ENCODE measurements at places on chromosomes 1 and 21. TPM values are rescaled to one million over a fixed set of nuclear protein-coding genes. Genes with fewer than 3 reads are reported as not detected.

GRCh38 chr1:57464756-57465155 is 40.9 kb upstream of the DAB1 start:
- DNase-seq, result no peak

DNA sequence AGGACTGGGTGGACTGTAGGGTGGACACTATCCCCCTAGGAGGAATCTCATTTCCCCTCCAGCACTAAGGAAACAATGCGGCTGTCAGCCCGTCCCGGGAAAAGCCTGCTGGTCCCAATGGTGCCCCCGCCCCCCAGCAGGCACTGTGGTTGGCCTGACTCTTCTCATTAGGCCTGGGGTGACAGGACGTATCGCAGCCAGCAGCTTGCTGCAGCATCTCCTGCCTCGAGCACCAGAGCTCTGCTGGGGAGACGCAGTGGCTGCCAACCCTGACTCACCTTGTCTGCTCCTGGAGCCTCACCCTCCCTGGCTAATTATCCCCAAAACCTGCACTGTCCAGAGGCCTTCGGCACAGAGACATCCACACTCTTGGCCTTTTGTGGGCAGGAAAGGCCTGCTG is 115.1 kb upstream of the GJB5 start:
- DNase-seq, result no peak

GRCh38 chr1:176466514-176466913 is 3.5 kb downstream of the PAPPA2 start:
- no peak for DNase-seq

DNA sequence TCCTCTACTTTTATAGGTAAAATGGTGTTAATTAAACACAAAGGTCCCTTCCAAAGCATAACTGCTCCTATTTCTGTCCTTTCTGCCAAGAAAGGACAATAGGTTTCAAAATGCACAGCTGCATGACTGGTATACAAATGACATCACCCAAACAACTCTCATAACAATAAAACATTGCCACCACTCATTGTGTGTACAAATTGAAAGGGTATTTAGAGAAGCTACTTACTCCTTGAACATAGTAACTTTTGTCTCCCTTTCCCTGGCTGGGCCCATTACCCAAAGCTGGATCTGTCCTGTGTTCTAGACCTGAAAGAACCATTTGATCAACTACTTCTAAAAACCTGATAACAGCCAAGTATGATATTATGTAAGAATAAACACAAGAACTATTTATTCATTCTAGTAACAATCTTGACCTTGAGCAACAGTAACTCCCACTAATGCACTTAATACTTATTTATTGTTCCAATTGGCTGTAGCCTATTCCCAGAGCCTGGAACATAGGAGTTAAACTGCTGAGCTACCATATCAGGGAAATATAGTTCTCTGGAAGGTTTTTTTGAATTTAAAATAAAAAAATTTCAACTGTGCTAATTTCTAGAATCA is 38.2 kb downstream of the TTLL7 start:
- no peak for DNase-seq

- no peak for DNase-seq
Measured at GRCh38 chr1:22502202-22502601, 50.6 kb downstream of the ZBTB40 start.

GRCh38 chr1:54002544-54003248 is 15.3 kb downstream of the LDLRAD1 start:
- no peak for DNase-seq

GRCh38 chr21:45830720-45831366 is 150.7 kb upstream of the COL6A1 start:
- DNase-seq, result no peak

GRCh38 chr1:197660389-197660788 is 114.9 kb downstream of the DENND1B start:
- DNase-seq, result no peak

- DNase-seq, result peak; percentile 46
Measured at GRCh38 chr21:46098303-46099141, 610 bp downstream of the COL6A2 start.

GRCh38 chr21:36460866-36461265 is 19.1 kb downstream of the CLDN14 start:
- DNase-seq, result no peak

- peak; percentile 32 for DNase-seq
Measured at GRCh38 chr1:85463731-85464496, 1.0 kb downstream of the DDAH1 start.

DNA sequence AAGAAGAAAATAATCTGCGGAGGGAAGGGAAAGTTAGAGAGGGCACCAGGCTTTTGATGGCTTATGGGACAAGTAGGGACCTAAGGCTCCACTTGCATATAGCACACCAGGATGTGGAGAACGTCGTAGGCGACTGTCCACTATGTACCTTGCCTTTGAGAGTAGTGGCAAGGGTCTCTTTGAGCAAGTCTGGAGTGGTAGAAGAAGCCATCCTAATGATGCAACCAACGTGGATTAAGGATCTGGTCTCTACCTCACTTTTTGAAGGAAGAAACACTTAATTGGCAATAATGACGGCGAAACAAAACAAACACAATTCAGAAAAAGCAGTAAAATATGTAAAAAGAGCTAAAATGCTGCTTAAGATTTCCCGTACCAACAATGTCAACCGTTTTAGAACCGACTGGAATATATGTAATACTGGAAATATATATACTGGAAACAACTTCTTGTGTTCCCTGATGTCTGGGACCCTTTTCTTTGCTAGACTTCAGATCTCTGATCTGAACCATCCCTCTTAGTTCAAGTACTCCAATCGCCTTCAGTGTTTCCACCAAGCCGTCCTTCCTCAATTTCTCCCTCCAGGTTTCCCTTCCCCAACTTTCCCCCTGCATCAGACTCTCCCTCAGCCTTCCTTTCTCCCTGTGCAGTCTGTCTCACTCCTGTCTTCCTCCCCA is 821 bp upstream of the KHDRBS1 start:
- DNase-seq, result no peak

GRCh38 chr1:44677201-44677766 is 2.8 kb downstream of the ARMH1 start:
- no peak for DNase-seq

DNA sequence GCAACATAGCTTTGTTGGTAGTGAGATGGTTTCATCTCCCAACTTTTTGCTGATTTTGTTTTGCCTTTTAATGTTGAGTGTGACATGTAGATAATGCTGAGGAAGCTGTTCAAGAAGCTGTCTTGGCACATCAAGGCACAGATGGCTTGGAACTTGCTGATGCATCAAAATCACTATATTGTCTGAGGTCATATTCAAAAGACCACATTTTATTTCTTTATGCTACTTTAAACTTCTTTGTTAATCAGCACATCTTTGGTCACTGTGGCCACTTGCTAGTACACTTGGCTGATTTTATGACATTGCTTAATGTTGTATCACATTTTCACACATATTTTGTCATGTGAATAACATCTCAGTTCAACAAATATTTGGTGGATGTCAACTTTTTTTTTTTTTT is 87.1 kb upstream of the BCL10 start:
- DNase-seq, result no peak

- no peak for DNase-seq
Measured at GRCh38 chr1:163796394-163796821, 474.7 kb downstream of the NUF2 start.

GRCh38 chr1:14339288-14339687 is 259.2 kb upstream of the KAZN start:
- no peak for DNase-seq

DNA sequence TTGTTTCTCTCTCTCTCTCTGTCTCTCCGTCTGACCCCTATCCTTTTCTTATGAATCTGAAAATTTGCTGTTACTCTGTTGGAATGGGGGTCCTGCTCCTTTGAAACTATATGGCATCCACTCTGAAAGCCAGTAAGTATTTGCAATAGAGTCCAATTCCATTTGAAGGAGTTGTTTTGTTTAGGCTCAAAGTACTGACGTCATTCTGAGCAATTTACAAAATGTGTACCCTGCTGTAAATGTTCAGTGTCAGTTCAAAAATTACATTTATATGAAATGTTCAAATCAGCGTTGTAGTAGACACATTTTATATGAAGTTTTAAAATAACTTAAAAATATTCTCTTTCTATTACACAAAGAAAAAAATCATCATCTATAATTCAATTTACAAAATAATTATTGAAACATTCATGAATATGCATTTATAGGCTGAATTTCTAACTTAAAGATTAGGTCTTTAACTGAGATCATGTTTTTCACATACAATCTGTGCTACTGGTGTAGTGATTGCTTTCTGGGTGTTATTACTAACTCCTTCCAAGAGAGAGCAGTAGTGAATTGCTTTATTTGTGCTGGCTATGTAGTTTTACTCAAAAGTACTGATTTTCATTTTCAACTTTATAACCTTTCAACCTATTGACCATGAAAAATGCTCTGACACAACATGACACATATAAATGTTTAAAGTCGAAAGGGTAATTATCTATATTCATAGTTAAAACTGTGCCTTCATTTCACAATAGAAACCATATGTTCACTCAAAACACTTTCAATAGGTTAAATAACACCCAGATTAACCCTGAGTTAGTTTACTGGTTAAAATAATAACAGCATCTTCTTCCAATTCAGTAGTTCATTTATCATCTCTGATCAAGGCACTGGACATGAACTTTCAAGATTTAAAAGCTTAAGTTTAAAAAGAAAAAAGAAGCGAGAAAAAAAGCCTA is 253.1 kb upstream of the ADGRL4 start:
- no peak for DNase-seq

DNA sequence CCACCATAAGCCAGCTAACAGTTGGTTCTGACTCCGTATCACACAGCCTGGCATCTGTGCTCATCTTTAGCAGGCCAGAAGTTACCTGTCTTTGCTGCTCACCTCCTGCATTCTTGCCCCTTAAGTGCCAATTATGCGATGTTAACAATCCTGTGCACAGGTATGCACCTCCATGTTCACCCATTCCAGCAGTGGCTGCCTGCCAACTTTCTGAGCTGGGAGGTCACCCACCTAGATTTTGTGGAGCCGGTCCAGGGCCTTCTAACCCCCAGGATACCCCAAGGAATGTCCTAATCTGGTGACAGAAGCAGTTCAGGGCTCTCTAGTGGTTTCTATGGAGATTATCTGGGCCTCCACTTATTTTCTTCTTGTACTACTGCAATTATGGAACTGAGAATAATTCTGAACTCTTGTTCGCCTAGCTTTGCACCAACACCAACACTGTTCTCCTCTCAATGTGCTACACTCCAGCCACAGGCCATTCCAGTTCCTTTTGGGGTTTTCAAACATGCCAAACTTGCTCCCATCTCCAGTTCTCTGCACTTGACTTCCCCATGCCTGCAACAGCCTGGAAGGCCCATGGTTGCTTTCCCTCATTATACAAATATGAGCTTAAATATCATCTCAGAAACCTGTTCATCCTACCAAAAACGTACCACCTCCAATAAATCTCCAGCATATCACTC is 9.0 kb downstream of the BCAR3 start:
- no peak for DNase-seq

GRCh38 chr1:5502311-5503194 is 489.7 kb downstream of the NPHP4 start:
- no peak for DNase-seq

- DNase-seq, result no peak
Measured at GRCh38 chr1:229710746-229711145, 84.7 kb downstream of the URB2 start.

The MAP1LC3C gene
- not detected for total RNA-seq

The ITLN2 gene
- total RNA-seq, result not detected

The CYYR1 gene
- not detected for total RNA-seq

The OLFML3 gene
- 0.45 TPM for total RNA-seq

The INSRR gene
- 0.48 TPM for total RNA-seq

The IFI44L gene
- 278 TPM for total RNA-seq

The DNAJC8 gene
- 106 TPM for total RNA-seq

Measured in activated naive CD8-positive, alpha-beta T cell treated with anti-CD3 and anti-CD28 coated beads, Interleukin-2, amount 10 ng/mL, durations not matched to agents 7 days and 5 days (primary cell).